ENCODE measurements at places on chromosomes 5 and 9.

DNA sequence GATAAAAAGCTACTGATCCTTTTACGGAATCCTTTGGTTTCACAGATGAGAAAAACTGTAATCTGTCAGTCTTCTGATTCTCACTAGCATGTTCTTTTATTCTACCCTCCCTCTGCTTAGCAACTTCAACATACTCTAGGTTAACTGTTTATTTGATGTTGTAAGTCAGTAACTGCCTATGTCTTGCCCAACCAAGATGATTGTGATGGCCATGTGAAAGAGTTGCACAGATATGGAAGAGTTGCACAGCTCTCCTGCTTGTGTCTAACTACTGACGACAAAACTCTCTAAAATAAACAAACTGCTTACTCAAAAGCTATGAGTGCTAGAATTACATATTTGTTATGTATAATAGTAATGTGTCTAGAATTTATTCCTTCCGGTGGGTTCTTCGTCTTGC, 227.3 kb upstream of the DAB2 start:
- no peak for DNase-seq

DNA sequence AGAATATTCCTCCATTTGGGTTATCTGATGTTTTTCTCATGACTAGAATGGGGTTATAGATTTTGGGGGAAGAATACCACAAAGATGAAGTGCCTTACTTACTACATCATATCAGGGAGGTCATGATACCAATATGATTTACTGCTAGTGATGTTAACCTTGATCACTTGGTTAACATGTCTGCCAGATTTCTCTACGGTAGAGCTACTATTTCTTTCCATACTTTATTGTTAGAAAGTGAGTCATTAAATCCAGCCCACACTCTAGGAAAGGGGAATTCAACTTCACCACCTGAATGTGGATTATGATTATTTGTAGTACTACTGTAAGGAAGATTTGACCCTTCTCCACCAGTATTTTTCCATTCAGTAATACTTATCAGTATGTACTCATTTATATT, 64.7 kb downstream of the UBE2R2 start:
- DNase-seq = no peak

DNA sequence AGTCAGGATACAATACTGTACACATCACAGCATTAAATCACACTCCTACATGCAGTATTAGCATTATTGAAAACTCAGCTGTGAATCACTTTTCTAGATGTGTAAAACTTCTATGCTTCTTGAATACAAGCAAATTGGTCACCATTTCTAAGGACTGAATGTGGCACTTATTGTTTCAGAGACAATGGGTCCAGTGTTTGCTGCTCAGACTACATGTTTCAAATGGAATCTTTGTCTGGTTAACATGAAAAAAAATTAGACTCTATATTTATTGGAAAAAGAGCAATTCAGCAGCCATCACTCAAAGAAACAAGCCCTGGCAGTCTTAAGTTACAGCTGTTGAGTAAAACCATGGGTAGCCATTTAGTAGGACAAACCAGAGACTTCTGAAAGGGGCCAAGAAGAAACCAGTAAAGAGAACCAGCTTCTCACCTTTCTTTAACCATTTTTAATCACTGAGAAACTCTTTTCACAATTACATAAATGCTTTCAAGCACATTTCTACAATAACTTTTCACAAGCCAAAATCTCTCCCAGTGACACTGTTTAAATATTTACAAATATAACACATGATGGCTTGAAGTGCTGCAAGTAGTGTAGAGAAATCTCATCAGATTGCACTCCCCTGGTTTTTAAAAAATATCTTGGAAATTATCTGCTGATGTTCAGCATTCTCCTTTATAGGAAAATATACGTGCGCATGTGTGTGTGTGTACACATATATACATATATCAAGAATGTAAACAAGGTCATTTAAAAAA, 35.2 kb downstream of the OR2K2 start:
- DNase-seq = no peak

- no peak for DNase-seq
Measured at GRCh38 chr9:129823542-129823934, 398 bp downstream of the TOR1A start.

GRCh38 chr9:136602193-136602885, 56.5 kb upstream of the NOTCH1 start:
- no peak for DNase-seq

GRCh38 chr9:104977580-104977979, 49.6 kb upstream of the ABCA1 start:
- no peak for DNase-seq

GRCh38 chr9:6973762-6974161, 216.0 kb downstream of the KDM4C start:
- no peak for DNase-seq

DNA sequence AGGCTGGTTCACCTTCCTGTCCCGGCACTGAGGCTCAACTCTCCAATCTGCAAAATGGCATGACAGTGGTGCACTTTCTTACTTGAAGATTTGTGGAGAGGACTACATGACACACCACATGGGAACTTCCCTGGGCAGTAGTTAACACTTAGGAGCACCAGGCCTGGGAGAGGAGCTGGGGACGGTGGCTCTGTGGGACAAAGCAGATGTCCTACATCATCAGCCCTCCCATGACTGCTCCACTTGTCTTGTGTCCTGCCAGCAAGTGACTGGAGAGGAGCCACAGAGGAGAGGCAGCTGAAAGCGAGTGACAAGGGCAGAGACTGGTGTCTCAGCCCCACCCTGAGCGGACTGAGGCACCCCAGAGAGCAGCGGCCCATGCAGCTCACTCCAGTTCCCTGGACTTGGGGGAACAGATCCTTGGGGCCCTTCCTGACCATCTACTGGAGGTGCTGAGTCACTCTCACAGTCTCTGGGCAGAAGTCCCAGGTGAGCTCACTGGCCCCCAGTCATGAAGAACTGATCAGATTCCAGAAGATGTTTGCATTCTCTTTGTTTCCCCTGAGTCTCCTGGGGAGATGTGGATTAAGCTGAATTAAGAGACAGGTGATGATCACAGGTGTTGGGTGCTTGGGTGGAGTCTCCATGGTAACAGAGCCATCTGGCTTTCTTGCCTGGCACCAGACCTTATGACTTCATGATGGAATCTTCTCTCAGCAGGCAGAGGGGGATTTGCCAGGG, 13.2 kb upstream of the SLC25A48 start:
- no peak for DNase-seq

DNA sequence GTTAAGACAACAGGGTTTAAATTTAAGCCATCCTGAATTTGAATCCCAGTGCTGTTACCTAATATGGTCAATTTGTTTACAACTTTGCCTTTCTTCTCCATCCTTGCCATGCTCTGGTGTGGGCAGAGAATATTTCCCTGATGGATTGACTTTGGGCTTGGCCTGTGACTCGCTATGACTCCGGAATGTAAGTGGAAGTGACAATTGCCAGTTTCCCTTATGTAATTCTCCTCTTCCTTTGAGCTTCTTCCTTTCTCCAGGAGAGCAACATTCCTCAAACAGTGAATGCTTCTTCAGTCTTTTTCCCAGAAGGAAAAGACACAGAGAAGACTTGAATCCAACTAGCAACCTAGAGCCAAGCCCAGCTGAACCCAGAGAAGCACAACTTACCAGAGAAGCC, 159.1 kb downstream of the LURAP1L start:
- DNase-seq = no peak

DNA sequence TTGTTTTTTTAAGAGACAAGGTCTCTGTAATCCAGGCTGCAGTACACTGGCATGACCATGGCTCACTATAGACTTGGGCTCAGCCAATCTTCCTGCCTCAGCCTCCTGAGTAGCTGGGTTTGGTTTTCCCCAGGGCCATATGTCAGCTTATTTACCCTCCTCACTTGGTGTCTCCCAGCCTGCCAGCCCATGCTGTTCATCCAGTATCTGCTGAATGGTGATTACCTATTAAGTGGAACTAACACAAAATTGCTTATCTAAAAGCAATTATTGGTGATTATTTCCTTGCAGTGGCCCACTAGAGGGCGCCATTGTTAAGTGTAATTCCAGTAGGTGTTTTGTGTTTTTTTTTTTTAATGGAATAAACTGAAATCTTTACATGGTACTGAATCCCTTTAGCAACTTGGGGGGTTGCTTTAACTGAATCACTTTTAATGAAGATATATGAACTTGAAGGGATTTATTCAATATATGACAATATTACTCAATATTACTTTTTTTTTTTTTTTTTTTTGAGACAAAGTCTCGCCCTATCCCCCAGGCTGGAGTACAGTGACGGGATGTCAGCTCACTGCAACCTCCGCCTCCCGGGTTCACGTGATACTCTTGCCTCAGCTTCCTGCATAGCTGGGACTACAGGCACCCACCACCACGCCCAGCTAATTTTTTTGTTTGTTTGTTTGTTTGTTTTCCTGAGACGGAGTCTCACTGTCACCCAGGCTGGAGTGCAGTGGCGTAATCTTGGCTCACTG, 13.8 kb downstream of the EXOSC2 start:
- no peak for DNase-seq

DNA sequence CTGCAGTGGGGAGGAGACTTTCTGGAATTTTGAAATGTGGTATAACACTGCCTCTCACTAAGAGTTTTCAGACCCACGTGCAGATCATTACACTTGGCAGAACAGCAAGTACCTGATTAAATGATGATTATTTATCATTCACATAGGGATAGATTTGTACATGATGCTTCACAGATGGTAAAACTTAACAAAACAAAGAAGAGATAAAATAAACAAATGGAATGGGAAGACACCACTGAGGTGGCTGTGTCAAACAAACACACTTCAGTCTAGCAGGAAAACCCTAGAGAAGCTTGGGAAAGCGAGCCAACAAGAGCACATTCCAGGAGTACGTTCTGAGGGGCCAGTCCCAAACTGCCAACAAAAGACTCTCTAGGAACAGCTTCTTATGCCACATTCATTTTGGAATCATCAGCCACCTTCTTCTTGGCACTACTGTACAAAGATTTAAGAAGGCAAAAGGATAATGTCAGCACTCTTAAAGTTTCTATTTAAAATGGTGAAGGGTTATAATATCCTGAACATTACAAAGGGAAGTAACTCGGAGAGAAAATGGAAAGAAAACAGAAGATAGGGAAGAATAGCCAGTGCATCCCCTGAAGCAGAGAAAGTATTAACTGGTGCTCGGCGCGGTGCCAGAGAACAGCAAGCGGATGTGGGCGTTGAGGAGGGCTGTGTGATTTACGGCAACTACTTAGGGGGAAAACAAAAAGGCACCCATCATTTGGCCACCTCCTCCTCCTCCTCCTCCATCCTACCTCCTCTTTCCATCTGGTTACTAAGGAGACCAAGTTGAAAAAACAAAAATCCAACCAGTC, 1.6 kb downstream of the MED27 start:
- DNase-seq = peak; percentile 24

- DNase-seq = no peak
Measured at GRCh38 chr5:90956511-90957097, 398.0 kb downstream of the ADGRV1 start.

DNA sequence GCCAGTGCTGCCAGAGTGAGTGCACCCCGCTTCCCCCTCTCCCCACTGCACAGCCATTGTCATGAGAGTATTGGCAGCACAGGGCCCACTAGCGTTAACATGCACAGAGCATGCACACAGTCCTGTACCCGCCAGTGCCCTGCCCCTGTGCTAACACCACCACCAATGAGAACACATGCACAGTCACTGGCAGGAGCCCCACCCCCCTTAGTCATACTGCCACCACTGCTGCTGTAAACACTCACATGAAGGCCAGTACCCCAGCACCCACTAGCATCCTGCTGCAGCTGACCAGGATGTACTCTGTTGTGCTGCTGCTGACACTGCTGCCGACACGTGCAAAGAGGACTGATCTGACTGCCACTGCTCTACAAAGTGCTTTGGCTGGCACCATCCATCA, 19.5 kb upstream of the RANBP6 start:
- no peak for DNase-seq

DNA sequence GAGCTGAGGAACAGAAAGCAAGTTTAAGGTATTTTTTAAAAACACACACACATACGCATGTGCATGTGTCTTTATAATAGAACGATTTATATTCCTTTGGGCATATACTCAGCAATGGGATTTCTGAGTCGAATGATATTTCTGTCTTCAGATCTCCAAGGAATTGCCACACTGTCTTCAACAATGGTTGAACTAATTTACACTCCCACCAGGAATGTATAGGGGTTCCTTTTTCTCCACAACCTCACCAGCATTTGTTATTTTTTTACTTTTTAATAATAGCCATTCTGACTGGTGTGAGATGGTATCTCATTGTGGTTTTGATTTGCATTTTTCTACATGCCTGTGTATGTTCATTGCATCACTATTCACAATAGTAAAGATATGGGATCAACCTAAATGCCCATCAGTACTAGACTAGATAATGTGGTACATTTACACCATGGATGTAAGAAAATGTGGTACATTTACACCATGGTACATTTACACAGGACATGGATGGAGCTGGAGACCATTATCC, 60.3 kb upstream of the MAP3K1 start:
- DNase-seq = no peak

DNA sequence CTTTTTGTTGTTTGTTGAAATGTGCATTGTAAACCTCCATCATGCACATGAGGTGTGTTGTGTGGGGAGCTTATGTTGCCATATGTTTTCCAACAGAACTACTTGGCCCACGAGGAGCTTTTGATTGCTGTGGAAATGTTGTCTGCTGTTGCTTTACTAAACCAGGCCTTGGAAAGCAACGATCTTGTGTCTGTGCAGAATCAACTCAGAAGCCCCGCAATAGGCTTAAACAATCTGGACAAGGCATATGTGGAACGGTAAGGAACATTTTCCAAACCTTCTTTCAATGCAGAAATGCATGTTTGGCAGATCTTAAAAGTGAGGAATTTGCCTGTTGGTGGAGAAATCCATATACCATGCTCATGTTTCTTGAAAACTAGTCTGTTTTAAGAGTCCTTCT, 22.5 kb downstream of the F2RL2 start:
- DNase-seq = no peak

DNA sequence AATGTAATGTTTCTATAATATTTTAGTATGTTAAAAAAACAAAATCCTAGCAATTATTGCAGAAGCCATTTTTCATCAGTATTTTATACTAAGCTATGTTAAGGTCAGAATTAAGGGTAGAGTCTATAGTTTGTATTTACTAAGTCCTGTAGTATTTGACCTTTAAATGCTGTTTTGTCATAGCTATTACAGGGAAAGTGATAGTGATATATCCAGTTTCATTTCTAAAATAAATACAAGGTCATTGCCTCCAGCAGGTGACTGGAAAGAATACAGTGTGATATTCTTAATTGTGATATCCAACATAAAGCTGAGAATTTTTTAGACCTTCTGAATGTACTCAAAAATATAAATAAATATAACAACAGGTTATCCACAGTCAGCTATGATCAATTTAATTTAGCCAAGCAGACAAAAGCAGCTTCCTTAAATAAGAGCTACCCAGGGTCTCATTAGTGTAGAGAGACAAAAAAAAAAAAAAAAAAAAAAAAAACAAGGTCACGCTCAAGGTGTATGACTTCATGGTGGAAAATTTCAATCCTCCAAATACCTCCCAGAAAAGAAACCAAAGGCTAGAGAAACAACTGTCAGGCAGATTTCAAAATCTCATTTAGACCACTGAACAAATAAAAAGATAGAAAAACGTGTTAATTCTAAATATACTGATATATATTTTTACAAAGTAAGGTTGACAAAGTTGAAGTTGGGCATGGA, 278.7 kb downstream of the HCN1 start:
- DNase-seq = no peak

GRCh38 chr5:177300951-177301350, 2.6 kb downstream of the RAB24 start:
- DNase-seq = no peak

- no peak for DNase-seq
Measured at GRCh38 chr9:24245988-24246387, 299.7 kb downstream of the IZUMO3 start.

- no peak for DNase-seq
Measured at GRCh38 chr5:140114341-140115185, 654 bp downstream of the PURA start.
